Muscle of arm (tissue), 14 donors: ENCODE measurements at places on chromosomes 7 and 10. TPM values are rescaled to one million over a fixed set of nuclear protein-coding genes. Genes with fewer than 3 reads are reported as not detected.

DNA sequence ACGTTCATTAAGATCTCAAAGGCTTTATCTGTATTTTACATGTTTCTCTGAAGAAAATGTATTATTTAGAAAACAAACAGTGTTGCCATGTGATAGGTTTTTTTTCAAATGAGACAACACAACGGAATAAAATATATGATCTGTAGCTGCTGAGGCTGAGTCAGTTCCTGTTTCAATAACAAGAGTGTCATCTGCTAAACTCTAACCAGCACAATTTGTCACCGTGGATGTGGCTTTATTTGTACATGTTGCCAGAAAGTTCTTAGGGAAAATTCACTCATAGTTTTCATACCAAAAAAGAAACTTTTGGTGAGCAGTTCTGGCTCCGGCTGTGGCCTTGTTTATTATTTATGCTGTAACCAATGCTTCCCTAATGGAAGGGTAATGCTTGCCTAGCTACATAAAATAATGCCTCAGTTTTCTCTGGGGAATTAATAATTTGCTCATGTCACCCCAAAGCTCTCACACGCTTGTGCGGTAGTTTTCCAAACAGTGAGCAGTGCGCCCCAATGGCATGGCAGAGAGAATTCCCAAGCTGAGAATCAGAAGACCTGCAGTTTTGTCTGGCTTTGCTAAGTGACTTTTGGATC, 20.3 kb upstream of the KLF6 start:
- DNase-seq, result no peak

DNA sequence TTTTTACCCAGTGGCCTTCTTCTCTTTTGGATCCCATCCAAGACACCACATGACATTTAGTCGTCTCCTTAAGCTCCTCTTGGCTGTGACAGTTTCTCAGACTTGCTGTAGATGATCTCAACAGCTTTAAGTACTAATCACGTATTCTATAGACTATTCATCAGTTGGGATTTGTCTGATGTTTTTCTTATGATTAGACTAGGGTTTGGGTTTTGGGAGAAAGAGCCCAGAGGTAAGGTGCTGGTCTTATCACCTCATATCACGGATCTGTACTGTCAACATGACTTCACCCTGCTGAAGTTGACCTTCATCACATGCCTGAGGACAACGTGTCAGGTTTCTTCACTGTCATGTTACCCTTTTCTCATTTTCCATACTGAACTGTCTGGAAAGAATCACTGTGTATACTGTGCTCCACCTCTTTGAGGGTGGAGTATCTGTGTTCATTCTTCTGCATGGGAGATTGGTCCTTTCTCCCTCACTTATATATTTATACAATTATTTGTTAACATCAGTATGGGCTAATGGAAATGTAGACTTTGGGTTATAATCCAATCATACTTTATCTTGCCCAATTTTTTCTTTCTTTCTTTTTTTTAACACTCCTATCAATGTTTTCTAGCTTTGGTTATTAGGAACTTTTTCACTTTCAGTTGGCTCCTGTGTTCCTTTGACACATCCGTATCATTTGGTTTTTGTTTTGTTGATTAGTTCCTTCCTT, 6.4 kb upstream of the HKDC1 start:
- DNase-seq, result no peak

DNA sequence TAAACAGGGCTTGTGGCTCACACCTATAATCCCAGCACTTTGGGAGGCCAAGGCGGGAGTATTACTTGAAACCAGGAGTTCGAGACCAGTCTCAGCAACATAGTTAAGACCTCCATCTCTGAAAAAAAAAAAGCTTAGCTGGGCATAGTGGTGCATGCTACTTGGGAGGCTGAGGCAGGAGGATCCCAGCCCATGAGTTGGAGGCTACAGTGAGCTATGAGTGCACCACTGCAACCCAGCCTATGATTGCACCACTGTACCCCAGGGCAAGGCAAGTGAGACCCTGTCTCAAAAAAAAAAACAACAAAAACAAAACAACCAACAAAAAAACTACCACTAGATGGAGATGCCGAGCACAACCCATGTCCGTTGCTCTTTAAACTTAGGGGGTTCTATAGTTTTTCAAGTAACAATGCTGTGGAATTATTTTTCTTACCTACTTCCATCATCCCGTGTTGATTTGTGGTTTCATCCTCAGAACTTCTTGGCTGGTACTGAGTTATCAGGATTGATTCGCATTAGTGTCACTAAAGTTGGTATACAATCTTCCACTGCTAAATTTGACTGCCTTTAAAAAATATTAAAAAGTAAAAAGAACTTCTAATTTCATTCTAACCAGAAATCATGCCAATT, 12.2 kb upstream of the REPIN1 start:
- peak; percentile 41 for DNase-seq

- no peak for DNase-seq
Observed at GRCh38 chr7:19508821-19509220, 200.0 kb downstream of the POLR1F start.

GRCh38 chr7:134645935-134646334, 718 bp upstream of the BPGM start:
- no peak for DNase-seq

GRCh38 chr7:91373111-91373800, 109.0 kb downstream of the FZD1 start:
- DNase-seq, result no peak

GRCh38 chr7:129640400-129640799, 28.9 kb downstream of the NRF1 start:
- no peak for DNase-seq

GRCh38 chr7:151707105-151707469, 169.8 kb downstream of the PRKAG2 start:
- no peak for DNase-seq

GRCh38 chr7:110544194-110544593, 546.7 kb upstream of the LRRN3 start:
- no peak for DNase-seq

- no peak for DNase-seq
Observed at GRCh38 chr10:124255556-124255955, 162.2 kb upstream of the CHST15 start.

DNA sequence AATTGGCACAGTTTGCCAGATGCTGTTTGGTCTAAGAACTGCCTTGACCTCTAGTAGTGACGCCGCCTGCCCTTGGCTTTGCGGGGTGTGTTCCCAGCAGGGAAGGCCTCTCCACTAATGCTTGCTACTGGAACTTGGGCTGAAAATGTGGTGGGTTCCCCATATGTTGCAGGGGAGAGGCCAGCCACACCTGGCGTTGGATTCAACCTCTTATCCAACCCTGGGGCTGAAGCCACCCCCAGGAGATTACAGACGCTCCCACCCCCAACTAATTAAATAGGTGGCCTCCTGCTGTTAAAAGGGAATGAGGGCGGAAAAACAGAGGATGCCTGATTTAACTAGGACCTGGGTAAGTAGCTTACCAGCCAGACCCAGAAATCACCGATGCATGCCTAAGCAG, 19.2 kb upstream of the ATOH7 start:
- DNase-seq, result no peak

DNA sequence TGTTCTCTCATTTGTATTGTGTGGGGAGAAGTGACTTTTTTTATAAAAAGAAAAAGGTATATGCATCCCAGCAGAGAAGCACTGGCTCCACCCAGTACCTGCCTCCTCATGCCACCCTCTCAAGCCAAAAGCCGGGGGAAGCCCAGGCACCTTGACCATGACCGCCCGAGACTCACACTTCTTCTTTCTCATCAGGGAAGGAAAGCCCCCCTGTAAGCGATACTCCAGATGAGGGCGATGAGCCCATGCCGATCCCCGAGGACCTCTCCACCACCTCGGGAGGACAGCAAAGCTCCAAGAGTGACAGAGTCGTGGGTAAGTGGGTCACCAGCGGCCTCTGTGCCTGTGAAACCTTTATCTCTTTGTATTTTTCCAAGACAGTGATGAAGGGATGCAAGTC, 22.9 kb downstream of the IKZF1 start:
- DNase-seq, result no peak

DNA sequence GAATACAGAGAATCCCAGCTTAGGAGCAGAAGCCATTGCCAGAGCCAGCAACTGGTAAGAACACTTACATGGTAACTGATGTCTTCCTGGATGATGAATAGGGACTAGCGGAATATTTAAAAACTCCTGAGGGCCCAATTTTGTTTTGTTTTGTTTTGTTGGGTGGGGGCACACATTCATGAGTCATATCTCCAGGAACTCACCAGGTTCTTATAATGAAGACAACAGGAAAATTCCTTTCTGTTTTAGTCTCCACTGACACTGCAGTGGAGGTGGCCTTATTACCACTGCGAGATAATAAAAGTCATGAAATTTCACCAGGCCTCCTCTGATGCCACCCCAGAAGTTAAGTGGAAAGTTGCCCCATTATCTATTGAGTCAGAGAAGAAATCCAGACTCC, 6.6 kb upstream of the CUZD1 start:
- DNase-seq, result no peak

DNA sequence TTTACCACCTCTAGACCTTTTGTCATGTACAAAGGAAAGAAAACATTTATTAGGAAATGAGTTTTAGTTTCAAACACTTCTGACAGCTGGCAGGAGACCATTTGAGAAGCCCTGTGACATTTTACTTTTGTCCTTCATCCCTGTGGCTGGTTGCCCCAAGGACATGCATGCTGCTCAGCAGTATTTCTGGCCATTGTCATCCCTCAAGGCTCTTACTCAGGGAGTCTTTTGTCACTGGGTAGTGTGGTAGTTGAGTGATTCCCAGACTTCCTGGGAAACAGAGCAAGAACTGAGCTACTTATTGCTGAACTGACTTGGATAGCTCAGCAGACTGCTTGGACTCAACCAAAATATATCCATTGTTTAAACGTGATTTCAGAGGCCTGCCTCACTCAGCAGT, 142.8 kb downstream of the LRRC4 start:
- no peak for DNase-seq

- no peak for DNase-seq
Observed at GRCh38 chr10:82813856-82814255, 938.9 kb downstream of the NRG3 start.

DNA sequence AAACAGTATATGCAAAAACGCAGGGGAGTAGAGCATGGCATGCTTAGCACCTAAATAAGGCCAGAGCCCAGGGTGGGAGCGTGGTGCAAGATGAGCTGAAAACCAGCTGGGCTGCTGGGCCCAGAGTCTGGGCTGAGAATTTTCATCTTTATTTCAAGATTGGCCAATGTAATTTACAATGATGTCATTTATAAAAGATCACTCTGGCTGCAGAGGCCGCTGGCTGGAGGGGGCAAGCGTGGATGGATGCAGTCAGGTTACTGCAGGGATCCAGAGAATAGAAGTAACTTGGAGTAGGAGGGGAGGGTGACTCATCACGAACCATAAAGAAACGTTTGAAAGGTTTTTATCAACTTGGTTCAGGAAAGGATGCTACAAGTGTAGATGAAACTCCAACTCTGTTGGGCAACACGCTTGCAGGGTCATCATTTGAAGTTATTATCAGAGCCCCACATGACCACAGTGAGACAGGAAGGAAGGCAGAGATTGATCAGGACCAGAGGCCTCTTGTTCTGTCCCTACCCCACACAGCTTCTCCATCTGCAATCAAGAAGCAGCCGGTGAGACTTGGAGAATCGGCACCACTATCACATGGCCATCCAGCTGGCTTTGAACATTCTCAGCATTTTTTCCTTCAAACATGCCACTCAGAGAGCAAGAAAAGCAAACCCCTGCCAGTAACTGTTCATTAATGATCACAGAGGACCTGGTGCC, 49.2 kb downstream of the ODAD2 start:
- DNase-seq, result peak; percentile 17

- DNase-seq, result no peak
Observed at GRCh38 chr10:12950583-12951128, 50.9 kb downstream of the CCDC3 start.

GRCh38 chr7:98569691-98570337, 47.3 kb upstream of the NPTX2 start:
- no peak for DNase-seq

GRCh38 chr10:14003517-14004184, 327.1 kb downstream of the FRMD4A start:
- no peak for DNase-seq

DNA sequence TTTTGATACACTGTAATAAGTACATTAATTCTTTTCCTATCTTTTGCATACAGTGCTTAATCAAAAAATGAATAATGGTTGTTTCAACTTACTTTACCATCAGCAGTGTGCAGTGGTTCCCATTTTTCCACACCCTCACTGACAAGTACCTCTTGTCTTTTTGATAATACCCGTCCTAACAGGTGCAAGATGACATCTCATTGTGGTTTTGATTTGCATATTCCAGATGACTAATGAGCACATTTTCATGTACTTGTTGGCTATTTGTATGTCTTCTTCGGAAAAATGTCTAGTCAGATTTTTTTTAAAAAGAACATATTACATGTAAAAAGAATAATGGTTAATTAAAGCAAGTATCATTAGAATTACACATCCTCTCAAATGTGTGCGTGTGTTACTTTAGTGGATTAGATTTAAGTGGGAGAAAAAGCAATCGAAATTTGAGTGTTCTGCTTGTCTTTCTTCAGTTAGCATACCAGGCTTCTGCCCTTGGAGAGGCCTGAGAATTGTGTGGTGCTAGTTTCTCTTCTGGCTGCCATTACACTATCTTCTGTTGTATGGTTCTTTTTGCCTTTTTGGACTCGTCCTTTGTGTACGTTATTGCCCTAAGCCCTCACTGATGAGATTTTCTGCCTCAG, 291.2 kb downstream of the AUTS2 start:
- DNase-seq, result no peak

DNA sequence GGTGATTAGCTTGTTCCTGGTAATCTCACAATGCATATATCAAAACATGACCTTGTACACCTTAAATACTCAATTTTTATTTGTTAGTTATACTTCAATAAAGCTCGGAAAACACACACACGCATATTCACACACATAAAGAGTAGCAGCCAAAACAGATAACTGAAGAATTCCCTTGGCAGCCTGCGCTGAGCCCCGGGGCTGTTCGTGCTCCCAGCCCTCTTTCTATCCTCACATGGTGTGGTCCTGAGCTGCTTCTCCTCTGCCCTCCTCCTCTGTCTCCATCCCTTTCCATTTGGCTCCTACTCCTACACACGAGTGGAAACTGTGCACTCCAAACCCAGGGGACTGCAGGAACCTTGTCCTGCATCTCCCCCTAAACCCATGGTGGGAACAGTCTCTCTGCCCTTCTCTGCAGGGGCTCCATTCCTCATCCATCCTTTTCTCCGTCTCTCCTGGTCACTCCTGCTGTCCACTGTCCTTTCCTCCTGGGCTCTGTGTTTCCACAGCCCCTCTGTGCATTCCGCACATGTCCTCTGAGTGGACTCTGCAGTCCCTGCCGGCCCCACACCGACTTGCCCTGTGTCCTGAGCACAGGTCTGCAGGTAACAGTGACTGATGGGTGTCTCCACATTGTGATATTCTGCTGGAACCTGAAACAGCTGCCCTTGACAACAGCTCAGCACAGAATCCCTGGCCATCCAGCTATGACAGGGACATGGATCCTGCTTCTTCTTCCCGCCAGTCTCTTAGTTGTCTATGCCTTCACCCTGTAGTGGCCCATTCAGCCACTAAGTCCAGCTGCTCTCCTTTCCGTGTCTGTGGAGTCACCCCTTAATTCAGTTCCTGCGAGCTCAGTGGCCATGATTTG, 216.8 kb upstream of the ZNF32 start:
- no peak for DNase-seq

- no peak for DNase-seq
Observed at GRCh38 chr10:37760817-37761216, 96.6 kb downstream of the ZNF248 start.

TNS3 gene
- 20.9 TPM for polyA plus RNA-seq

COL17A1 gene
- polyA plus RNA-seq, result not detected

OIT3 gene
- polyA plus RNA-seq, result 9.5 TPM

LEP gene
- polyA plus RNA-seq, result 0.04 TPM

GDF10 gene
- polyA plus RNA-seq, result 1.6 TPM

WNT2 gene
- 1.1 TPM for polyA plus RNA-seq

NPY4R gene
- polyA plus RNA-seq, result not detected

SP8 gene
- polyA plus RNA-seq, result not detected

KAZALD1 gene
- polyA plus RNA-seq, result 32.5 TPM
